Hypothalamus (tissue), 51 donors: ENCODE measurements at places on chromosomes 5 and 9.

DNA sequence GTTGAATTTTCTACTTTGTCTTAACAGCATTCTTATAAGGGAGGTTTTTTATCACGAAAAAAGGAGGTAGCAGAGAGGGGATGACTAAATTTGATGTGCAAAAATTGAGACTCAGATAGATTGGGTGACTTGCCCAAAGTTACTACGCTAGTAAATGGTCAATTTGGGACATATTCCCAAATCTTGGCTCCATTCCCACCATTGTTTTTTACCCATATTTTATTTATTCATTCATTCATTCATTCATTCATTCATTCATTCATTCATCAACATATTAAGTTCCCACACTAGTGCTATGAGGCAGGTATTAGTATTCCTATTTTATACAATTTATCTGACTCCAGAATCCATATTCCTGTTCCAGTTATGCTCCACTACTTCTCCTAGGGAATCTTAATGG is 85.6 kb downstream of the HACD4 start:
- DNase-seq: no peak

DNA sequence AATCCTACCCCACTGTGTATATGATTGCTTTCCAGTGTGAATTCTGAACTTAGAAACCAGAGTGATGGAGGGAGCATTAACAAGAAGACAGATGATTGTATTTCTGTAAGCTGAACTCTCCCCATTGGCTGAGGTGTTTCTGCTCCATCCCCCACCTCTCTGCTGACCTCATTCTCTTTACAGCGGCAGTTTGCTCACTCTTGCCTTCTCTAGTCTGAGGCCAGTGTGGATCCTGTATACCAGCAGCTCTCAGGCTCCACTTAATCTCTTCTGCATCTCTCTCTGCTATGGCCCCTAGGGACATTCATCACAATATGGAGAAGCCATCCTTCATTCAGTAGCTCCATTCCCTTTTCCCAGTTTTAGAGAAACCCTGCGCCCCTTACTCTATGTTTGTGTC is 358.8 kb downstream of the MAN2A1 start:
- DNase-seq: no peak

- DNase-seq: no peak
Observed at GRCh38 chr9:111151537-111151936, 113.3 kb upstream of the LPAR1 start.

DNA sequence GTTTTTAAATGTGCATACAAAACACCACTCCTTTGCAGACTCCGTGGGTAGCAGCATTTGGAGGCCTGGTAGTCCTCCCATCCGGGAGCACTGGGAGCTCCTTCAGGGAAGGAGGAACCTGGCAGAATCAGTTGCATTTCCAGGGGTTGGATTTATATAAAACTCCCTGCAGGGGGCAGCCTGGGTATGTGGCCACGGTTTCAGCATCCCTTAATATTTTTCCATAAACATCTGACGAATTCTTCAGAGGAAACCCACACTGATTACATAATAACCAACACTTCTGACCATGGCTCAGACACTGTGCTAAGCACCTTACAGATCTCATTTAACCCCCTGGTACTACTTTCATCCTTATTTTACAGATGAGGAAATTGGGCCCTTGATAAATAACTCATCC is 6.1 kb upstream of the AFAP1L1 start:
- no peak for DNase-seq

DNA sequence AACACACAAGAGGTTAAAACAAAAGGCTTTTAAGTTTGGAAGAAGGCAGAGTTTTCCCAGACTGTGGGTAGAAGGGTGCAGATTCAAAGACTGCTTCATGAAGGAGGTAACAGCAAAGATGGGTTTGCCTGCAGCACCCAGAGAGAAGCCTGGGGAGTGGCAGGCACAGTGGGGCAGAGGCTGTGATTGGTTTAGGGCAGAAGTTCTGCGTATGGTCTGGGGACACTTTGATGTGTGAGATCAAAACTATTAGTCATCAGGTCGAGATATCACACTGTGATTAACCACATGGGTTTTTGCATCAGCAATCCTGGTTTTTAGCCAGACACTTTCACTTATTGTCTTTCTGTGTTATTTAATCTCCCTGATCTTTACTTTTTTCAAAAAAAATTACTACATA is 188.8 kb upstream of the GLRA1 start:
- no peak for DNase-seq

DNA sequence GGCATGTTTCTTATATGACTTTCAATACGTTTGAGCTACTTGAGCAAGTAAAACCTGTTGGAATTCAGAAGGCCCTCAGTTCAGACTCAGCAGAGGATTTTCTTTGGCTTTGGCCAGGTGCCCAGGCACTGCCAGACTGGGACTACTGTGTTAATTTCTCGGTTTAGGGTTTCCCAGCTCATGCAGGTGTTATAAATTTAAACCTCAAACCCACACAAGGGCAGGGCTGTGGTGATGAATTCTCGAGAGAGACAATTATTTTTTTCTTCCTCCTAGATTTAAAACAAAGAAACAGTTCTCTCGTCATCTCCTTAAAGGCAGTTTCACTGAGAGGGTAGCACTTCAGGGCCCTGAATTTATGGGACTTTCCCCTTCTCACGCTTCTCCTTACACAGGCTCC is 406.0 kb upstream of the PIK3R1 start:
- DNase-seq: no peak

- no peak for DNase-seq
Observed at GRCh38 chr5:159510282-159510681, 180.0 kb upstream of the IL12B start.

GRCh38 chr5:83721953-83722901 is 1.6 kb upstream of the HAPLN1 start:
- DNase-seq: peak; percentile 41

GRCh38 chr5:167242701-167243100 is 1048.7 kb upstream of the WWC1 start:
- DNase-seq: no peak

GRCh38 chr5:1819458-1819857 is 18.3 kb downstream of the NDUFS6 start:
- DNase-seq: no peak

DNA sequence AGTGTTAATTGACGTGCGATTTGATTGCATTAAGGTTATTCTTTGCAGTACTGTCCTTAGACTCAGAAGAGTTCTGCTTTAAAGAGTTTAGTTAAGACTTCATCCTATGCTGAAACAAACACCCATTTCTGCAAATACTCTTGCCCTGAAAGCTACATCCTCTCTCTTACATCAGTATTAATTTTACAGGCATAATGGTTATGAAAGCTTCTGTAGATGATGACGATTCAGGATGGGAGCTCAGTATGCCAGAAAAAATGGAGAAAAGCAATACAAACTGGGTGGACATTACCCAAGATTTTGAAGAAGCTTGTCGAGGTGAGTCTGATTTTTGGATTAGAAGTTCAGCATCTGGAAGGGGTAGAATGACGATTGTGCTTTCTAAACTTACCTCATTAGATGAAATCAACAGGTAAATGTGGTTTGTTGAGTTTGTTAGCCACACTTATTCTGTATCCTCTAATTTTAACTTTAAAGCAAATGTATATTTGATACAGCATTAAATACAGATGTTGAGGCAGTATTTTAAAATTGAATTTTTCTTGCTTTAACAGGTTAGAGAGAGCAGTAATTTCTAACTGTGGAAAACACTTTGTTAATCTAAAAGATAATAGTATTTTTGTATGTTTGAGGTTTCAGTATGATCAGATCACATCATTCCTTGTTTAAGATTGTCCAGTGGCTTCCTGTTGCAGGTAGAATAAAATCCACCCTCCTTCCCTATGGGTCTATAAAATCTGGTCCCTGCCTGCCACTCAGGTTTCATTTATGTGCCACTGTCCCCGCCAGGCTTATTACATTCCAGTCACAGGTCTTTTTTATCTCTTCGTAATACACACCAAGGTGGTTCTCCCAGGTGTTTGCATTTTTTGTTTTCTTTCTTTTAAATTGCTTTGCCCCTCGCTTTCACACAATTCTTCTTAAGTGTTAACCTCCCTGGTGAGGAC is 1.3 kb downstream of the NAA35 start:
- no peak for DNase-seq

- DNase-seq: no peak
Observed at GRCh38 chr9:12889402-12890106, 114.7 kb downstream of the LURAP1L start.

GRCh38 chr5:179311091-179311470 is 34.2 kb downstream of the ADAMTS2 start:
- no peak for DNase-seq

GRCh38 chr5:133347039-133347438 is 265.3 kb downstream of the FSTL4 start:
- no peak for DNase-seq
